ENCODE measurements at places on chromosomes 7 and 10.

DNA sequence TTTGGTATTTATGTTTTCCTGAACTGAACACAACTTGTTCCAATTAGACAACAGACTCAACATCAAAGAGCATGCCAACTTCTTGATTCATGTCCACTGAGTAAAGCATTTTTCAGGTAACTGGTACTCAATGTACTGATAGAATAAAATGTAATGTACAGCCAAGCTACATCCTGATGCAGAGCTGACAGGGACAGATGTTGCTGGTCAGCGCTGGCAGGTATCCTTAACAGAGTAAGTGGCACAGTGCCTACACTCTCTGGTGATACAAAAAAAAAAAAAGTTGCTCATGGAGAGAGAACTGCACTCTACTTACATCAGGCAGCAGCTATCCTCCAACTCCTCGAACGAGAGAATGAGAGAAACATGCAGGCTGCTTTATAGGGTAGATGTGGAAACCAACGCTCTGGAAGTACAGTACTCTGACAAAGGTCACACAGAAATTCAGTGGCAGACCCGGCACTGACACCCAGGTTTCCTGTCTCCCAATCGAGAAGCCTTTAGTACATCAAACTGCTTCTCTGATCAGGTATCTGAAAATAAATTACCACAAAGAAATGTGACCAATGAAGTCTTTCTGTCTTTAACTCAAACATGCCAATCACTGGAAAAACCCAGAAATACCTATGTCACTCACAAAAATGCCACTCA, 4.6 kb downstream of the ITGB1 start:
- no peak for DNase-seq

- DNase-seq = no peak
These were observed 306.4 kb upstream of the MYO3A start for GRCh38 chr10:25627606-25628005.

DNA sequence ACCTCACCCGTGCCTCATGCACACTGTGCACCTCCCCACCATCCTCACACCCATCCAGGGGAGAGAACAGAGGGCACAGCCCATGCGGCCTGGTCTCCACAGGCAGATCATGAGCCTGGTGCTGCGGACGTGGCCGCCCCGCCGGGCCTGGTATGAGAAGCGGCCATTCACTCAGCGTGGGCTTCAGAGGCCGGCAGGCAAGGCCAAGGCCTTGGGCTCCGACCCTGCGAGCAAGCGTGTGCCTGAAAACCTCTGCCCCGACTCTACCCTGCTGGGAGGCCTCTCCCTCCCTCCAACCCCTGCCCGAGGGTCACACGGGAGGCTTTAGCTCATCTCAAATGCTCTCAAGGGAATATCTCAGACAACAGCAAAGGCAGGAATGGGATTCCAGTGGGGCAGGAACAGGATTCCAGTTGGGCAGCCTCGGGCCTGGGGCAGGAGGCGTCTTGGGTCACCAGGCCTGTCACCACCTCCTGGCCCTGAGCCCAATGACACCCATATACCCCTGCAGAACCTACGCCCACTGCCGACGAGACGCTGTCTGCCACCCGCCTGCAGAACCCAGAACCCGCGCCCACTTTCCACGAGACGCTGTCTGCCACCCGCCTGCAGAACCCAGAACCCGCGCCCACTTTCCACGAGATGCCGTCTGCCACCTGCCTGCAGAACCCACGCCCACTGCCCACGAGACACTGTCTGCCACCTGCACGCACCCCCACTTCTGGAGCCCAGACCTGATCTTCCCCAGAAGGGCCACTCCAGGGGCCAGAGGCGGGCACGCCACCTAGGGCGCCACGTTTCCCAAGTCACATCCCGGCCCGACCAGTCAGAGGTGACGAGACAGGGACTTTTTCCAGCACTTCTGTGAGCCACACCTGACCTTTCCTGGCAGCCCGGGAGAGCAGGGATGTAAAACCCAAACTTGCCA, 38.9 kb downstream of the ADAP1 start:
- no peak for DNase-seq

GRCh38 chr10:72801263-72801868, 92.2 kb upstream of the OIT3 start:
- no peak for DNase-seq

GRCh38 chr7:27579565-27579964, 83.1 kb downstream of the HIBADH start:
- no peak for DNase-seq

GRCh38 chr7:102934701-102935100, 21.9 kb downstream of the LRRC17 start:
- DNase-seq = peak; percentile 62

- DNase-seq = no peak
These were observed 140.0 kb upstream of the NRBF2 start for GRCh38 chr10:62993121-62993520.

DNA sequence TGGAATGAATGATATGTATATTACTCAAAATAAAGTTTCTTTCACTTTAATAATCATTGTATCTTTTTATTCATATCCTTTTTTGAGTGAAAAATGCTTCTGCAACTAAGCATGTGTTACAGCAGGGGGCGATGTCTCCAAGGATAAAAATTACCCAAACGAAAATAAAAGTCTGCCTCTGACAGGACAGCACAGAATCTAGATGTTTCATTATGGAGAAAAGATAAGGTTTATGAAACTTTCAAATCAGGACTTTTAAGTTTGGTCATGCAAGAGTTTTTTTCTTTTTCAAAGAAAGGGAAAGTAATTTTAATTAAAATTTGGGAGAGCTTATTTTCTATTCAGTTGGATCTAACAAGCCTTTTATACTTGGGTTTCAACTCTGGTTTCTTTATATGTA, 48.4 kb downstream of the TES start:
- no peak for DNase-seq

GRCh38 chr7:141549582-141549981, 1.6 kb upstream of the AGK start:
- DNase-seq = no peak

GRCh38 chr7:149872419-149873073, 1.2 kb upstream of the ATP6V0E2 start:
- peak; percentile 82 for DNase-seq

DNA sequence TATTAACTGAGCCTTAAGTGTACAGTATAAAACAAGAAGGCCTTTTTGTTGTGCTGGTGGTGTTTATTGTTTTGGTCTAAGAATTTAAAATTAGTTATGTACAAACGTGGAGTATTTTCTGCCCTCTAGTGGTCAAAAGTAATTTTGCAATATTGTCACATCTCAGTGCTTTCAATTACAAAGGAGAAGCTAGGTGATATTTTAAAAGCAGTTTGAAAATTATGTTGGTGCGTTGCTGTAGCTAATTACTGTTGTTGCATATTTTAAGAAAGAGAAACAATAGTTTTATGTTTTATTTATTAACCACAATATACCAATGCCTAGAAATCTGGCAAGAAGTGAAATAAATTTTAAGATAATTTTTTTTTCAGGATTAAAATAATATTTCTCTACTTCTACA, 11.4 kb downstream of the NPVF start:
- no peak for DNase-seq

DNA sequence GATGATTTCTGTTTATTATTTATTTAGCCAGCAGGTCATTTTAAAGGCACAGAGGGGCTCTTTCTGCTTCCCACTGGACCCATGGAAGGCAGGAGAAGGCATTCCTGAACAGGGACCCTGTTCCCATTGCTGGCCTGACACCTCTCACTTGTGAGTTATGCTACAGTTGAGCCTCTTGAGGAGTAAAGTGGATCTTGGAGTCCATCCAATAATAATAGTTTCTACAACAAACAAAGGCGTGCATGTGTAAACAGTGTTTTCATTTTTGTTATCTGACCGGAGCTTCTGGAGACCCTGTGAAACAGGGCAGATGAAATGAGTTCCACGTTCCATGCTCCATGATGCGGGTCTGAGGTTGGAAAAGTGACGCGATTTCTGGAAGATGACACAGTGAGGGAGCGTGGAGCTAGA, 127.3 kb upstream of the HABP2 start:
- DNase-seq = no peak

DNA sequence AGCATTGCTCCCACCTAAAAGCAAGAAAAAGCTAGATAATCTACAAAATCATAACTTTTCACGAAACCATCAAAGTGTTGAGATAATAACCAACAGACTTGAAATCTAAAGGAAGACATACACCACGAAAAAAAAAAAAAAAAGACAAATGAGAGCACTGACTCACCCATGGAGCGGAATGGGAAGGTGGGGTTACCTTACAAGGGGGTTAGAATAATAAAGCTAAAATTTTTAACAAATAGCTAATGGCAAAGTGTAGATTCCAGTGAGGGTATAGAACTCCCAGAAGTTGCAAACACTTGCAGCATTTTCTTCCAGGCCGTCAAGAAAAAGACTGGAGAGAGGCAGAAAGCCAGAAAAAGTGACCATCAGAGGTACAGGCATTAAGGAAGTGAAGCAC, 27.2 kb downstream of the IPMK start:
- no peak for DNase-seq

DNA sequence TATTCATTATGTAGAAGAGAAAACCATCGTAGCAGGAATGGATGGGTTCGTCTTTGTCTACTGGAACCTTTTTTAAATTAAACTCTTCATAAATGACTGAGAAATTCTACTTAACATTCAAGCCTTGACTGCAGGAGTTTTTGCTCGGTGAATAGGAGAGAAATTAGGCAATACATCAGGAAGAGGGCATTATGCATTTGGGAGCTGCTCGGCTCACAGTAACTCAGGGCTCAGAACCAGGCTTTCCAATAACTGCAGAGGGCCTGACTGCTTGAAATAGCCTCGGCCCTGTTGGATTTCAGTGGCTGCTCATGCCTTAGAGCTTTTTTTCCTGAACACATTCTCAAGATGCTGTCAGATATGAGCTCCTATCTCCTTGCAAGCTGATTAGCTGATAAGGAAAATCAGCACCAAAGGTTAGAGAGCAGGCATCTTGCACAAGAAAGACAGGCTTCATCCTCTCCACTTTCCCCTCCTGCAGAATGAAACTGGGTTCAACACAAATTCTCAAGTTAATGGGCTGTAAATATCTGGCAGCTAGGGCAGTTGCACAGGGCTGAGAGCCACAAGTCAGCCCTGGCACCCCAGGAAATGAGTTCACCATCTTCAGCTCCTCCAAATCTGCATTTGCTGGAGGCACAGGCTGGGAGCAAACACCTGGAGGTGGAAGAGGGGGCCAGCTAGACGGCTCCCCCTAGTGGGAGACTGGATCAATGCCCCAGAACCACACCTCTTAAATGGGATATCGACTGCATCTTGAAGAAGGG, 24.3 kb downstream of the TECTB start:
- DNase-seq = peak; percentile 89

DNA sequence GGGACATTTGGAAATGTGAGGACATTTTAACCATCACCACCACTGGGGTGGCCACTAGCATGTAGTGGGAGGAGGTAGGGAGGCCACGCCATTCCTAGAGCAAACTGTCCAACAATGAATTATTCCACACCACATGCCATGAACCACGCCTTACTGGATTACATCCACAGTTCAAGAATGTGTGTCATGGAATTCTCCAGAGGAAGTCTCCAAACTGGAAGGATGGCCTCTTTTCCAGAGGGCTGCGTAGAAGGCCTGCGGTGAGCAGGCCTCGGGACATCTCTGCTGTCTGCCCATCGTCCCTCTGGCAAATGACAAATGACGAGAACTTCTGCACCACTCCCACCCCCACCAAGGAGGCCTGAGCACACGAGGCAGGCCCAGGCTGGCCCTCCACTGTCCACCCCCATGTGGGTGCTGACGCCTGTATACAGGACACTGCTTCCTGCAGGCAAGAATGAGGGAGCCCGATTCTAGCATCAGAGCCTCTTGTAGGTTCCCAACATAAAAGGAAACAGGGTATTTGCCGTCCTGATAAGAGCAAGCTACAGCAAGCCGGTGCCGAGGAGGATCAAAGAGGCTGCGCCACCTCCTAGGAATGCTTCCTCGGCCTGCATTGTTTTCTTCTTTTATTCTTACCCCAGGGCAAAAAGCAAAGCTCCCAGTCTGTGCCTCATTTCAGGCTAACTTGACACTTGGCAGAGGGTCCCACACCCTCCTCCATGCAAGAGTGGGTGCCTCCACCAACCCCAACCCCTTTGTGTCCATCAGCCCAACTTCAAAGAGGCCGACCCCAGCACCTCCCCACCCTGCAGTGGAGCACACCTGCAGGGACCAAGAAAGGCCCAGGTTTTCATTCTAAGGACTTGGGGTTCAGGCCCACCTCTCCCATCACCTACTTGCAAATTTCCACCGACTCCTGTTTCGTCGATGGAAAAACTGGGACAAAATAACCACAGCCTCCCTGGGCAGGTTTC, 23.9 kb downstream of the TNS3 start:
- DNase-seq = peak; percentile 59

DNA sequence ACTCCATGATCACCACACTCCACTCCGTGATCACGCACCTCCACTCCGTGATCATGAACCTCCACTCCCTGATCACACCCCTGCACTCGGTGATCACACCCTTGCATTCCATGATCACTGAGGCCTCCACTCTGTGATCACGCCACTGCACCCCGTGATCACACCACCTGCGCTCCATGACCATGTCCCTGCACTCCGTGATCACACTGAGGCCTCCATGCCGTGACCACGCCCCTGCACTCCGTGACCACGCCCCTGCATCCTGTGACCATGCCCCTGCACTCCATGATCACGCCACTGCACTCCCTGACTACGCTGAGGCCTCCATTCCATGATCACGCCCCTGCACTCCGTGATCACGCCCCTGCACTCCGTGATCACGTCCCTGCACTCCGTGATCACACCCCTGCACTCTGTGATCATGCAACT, 27.1 kb downstream of the STK32C start:
- DNase-seq = no peak

GRCh38 chr7:32506266-32507054, 11.2 kb downstream of the AVL9 start:
- no peak for DNase-seq

GRCh38 chr7:69605070-69605469, 6.8 kb downstream of the AUTS2 start:
- no peak for DNase-seq

- no peak for DNase-seq
These were observed 109.9 kb upstream of the ABI1 start for GRCh38 chr10:26970667-26971066.

DNA sequence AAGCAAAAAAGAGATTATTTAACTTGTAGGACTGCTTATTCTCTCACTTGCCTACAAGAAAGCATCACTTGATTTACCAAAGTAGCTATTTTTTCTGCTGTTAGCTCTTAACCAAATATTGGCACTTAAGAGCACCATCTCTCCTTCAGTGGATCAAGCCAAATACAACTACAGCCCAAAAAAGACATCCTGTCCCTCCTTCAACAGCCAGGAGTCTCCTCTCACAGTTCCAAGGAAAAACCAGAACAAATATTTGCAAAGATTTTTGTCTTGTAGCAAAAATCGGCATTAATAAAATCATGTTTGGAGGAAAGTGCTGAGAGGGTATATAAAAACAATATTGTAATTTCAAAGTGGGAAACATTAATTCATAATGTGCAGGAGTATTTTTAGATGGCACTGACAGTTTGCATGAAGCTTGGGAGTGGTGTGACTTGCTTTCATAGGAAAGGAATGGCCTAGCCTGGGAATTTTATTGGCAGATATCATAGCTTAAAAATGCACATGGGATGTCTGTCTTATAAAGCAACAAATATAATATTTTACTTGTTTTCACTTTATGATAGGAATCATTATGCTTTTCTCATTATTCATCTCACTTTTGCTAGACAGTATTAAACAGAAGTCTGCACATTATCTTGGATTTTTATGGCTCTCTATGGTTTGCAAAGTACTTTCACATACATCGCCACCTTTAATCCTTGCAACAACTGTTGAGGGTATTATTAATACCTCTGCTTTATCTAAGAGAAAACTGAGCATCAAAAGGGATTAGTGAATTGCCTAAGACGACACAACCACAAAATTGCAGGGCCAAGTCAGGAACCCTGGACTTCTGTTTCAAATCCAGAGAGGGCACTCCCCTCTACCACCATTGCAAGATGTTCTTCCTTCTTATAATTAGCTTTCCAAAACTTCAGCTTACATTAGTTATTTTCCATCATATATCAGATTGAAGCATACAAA, 103.5 kb downstream of the AGMO start:
- DNase-seq = no peak

Measured in endodermal cell (in vitro differentiated cells).